ENCODE measurements at places on chromosomes 4 and X.

GRCh38 chrX:44352758-44353157 lies 9.3 kb upstream of the EFHC2 start:
- no peak for DNase-seq

DNA sequence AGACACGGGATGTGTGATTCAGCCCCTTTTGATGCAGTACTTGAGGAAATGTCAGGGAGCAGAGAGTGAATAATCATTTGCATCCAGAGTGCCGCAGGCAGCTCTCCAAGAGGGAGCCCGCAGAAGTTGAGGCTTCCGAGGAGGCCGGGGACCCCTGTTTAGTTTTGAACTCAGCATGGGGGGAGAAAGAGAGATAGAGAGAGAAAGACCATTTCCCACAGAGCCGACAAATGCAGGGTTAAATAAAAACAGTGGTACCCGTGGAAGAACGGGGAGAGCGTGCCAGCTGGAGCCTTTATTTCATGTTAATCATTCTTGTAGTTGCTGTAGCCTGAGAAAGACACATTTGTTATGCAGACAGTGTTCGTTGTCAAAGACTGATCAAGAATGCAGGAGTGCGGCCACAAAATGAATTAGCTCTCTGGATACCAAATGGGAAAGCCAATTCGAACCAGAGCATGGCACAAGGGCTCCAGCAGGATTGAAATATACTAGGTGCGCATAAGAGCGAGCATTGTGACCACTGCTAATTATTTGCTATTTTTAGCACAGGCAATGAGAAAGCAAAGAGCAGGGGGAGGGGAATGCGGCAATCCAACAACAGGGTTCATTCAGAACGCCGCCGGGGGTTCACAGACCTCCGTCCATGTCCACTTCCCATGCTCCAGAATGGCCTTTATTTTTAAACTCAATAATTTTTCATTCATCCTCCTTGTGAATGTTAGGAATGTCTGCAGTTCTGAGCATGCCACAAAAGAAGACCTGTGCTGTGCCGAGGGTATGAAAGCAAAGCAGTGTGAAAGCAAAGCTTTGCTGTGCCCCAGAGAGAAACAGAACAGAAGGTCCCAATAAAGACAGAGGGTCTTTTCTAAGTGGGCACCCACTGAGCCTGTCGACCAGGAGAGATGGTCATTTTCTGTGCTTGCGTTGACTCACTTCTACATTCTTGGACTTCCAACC lies 243.9 kb upstream of the VCX3A start:
- no peak for DNase-seq

DNA sequence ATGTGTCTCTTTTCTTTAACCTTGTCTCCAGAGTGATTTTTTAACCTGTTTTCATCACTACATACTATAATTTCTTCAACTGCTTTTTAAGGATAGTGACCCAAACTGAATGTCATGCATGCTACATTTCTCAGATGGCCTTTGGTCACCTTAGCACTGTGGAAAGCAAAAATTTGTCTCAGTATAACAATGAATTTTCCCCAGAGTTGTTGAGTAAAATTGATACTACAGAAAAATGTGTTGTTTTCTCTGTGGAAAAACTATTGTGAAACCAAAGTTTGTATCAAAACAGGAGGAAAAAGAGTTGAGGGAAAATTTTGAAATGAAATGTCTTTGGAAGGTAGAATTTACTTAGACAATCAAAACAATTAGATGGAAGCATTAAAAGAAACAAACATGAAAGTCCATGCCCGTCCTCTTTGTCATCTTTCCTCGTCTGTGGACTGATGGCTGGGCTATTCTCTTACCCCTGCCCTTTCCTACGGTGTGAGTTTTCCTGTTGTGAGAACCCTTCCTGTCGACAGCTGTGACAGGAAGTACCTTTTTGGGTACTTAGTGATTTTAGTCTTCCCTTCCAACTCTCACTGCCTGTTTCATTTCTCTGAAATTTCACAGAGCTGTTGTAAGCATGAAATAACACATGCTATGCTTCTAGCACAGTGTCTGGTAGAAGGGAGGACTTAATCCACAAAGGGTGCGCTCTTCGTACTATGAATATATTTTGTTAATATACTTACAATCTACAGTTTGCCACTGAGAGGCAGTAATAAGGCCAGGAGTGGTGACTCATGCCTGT lies 50.8 kb downstream of the LRP2BP start:
- DNase-seq = no peak

- DNase-seq = no peak
Measured at GRCh38 chrX:47093248-47093647, 15.0 kb downstream of the RGN start.

DNA sequence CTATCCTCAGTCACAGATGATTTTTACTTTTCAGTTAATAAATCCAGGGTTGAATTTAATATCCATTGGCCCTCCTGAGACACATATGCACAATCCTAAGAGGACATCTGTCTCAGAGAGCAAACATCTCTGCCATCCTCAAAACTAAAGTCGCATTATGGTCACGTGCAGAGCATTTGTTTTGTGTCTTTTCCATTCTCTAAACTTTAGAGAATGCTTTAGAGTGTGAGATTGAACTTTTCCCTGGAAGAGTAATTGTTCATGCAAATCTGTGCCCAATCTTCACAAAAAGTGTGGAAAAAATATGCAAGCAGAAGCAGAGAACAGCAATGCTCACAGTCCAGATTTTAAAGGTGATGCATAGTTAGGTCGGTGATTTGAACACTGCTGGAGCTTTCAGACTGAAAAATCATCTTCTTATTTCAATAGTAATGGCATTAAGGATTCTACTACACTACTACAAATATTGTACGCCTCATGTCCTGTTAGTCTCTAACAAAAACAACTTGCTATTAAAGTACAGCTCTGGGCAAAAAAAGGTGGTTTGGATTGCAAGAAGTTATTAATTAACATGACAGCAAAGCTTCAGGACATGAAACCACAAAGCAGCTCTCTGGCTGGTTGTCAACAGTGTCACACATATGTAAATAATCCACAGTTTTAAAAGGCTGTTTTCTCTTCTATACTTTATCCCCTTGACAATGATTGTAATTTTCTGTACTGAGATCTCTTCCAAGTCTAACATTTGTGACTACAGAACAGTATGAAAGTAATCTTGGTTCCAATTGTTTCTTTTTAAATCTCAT lies 19.9 kb downstream of the DCHS2 start:
- no peak for DNase-seq

GRCh38 chr4:103075435-103075893 lies 1.1 kb downstream of the SLC9B2 start:
- DNase-seq = no peak

- peak; percentile 69 for DNase-seq
Measured at GRCh38 chr4:153488006-153488891, 22.1 kb downstream of the TMEM131L start.

DNA sequence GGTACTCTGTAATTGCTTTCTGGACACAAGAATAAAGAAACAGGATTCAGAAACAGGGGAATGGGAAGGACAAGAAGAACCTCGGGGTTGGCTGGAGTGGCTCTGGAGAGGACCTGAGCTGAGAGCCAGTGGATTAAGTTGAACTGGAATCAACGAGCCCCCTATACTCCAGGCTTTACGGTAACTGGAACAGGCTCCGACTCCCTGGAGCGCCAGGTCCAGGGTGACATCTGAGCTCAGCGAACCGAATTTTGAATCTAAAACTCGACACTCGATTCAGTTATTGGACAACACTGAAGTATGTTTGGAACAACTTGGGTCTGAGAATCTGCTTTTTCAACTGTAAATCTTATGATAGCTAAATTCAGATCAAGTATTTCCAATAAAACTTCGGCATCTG lies 23.9 kb downstream of the HMX1 start:
- DNase-seq = no peak

DNA sequence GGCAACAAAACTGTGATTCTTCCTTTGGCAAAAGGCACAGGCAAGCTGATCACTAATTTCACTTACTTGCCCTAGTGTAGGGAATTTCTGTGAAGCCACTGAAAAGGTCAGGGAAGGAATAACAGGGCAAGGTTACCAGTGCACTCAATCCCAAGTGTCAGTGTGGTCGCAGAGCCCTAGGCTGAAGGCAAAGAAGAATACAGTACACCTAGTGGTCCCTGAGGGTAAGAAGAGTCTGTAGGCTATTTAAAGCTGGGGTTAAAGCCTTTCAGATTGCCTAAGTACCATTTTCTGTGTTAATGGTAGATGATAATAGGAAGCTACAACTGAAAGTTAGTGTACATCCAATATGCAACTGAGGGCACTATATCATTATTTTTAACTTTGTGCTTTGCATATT lies 173.6 kb upstream of the NRK start:
- DNase-seq = no peak

- no peak for DNase-seq
Measured at GRCh38 chrX:93259029-93259428, 414.3 kb downstream of the NAP1L3 start.

DNA sequence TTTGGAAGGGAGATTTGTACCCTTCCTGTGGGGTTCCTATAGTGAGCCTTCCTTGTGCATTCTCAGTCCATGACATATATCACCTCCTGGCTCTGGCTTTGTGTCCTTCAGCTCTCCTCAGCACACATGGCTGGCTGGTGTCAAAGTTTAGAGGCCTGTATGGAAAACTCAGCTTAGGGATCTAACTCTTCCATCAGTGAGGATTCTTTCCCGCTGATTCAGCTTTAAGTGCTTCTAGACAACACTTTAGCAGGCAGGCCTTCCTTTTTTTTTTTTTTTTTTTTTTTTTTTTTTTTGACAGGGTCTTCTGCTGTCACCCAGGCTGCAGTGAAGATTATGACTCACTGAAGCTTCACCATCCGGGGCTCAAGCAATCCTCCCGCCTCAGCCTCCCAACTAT lies 84.2 kb downstream of the NPNT start:
- no peak for DNase-seq

DNA sequence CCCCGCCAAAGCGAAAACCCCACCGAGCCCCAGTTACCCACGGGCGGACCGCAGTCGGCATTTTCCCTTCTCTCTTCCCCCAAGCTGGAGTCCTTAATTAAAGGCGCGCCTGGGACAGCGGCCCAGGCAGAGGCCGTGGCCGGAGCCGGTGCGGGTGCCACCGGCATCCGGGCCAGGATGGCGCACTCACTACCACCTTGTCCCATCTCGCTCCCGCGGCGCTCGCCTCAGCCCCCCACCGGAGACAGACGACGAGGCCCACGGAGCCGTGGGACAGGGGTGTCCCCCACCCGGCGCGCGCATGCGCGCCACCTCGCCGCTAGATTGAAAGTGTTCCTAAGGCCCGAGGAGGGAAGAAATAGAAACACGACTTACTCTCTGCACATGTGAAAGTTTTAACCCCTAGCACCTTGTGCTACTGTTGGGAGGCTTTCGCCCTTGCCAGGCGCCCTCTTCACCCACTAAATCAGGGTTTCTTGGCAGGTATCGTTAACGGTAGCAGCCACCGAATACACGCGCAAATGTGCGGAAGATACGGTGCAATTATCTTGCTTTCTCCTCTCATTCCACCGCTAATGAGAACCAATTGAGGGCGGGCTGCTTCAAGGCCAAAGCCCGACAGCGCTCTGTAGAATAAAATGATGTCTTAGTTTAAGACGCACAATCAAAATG lies 64.3 kb upstream of the CCDC160 start:
- no peak for DNase-seq

DNA sequence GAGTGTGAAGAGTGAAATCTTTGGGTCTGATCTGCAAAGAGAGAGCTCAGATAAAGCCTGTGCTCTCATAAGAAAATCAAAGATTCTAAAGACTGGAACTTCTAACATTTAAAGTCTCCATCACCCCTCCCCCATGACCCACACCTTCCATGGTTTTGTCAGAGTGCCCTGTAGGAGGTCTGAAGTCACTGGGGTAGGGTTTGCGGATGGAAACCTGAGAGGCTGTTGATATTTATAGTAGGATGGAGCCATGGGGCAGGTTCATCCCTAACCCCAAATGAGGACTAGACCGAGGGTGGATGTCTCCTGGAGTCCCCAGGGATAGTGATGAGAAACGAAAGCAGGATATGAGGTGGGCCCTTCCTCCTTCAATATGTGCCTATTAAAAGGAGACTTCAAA lies 28.4 kb upstream of the NLGN4X start:
- DNase-seq = no peak

DNA sequence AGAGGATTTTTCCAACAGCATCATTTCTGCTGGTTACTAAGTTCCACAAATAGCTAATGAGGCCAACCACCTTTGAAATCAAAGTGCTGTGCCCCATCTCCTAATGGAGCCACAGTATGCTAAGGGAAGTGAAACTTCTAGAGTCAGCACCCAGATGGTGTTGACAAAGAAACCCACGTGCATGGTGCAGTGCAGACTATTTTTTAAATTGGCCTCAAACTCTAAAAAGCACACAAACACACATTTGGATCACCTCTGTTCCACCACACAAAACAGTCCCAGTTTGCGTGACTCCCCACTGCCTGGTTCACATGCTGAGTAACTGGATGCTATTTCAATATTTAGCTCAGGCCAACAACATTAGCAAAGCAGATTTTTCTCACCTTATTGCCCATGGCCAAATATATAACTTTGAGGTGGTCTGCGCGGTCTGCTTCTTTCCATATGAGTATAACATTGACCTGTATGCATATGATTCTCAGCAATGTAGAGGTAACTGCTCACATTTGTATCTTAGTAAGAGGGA lies 69.9 kb downstream of the AMELX start:
- DNase-seq = no peak

- no peak for DNase-seq
Measured at GRCh38 chrX:136163689-136164088, 16.4 kb downstream of the FHL1 start.

DNA sequence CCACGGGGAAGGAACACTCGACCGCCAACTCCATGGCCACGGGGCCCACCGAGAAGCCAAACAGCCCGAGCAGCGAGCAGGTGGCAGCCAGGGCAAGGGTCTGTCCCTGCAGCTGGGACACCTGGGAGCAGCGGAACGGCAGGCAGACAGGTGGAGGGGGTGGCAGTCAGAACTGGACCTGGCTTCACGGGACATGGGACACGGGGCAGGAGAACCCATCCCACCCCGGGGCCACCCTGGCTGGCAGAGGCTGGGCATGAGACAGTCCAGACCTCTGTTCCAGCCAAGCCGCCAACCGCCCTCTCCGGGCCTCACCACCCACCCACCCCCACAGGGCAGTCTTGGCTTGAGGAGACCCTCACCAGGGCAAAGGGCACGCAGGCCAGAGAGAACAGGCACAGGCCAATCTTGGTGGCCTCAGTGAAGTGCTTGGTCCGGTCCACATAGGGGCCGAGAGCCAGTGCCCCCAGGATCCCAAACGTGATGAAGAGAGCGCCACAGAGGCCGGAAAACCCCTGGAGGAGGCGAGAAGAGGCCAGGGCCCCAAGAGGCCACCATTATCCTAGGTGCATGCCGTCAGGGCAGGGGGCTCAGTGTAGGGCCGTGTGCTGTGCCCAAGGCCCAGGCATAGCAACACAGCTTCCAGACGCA lies 5.6 kb downstream of the SLC49A3 start:
- DNase-seq = no peak

- DNase-seq = no peak
Measured at GRCh38 chrX:141468940-141469339, 115.6 kb downstream of the SPANXA1 start.
